Activated CD8-positive, alpha-beta T cell treated with anti-CD3 and anti-CD28 coated beads, Interleukin-2, amount 10 ng/mL, durations not matched to agents 7 days and 5 days (primary cell): ENCODE measurements at places on chromosomes 5 and 9.

- no peak overlapping the region for H3K4me3 ChIP-seq
- no peak overlapping the region for H3K27ac ChIP-seq
- no peaks in the 10 kb centered on the region for H3K4me1 ChIP-seq
- no peaks in the 10 kb centered on the region for H3K27me3 ChIP-seq
- H3K36me3 ChIP-seq, result no peaks in the 10 kb centered on the region
- no peak for DNase-seq
Observed at GRCh38 chr5:174972291-174972690, 247.9 kb downstream of the MSX2 start.

DNA sequence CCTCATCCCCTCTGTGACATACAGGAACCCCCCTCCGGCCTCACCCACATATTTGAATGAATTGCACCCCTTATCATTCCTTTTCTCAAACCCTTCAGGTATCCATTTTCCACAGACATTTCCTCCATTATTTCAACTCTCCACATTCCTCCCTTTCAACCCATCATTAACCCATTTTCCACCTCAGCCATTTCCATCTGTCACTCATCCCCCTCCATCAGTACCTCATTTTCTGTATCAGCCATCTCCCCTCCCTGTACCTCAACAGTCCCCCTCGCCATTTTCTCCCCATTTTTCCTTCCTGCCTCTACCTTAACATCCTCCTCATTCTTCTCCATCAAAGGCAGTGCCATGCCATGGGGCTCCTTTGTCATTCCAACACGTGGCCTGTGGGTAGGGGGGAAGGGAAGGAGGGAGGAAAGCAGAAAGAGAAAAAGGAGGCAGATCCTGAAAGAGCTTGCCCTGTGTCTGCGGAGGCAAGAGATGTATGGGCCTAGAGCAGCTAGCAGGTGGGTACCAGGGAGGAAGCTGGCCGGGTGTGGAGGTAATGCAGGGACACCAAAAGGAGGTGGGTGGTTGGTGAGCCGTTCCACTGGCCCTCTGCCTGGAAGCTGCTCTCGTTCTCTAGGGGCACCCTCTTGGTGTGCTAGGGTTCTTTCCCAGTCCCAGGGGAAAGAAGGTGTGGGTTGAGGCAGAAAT lies 1.5 kb downstream of the DNAJB5 start:
- peak overlapping the region; percentile 92 for H3K4me3 ChIP-seq
- no peaks in the 10 kb centered on the region for H3K36me3 ChIP-seq
- peak overlapping the region; percentile 31 for H3K27ac ChIP-seq
- H3K4me1 ChIP-seq, result peaks cover 48% of the 10 kb centered on the region

DNA sequence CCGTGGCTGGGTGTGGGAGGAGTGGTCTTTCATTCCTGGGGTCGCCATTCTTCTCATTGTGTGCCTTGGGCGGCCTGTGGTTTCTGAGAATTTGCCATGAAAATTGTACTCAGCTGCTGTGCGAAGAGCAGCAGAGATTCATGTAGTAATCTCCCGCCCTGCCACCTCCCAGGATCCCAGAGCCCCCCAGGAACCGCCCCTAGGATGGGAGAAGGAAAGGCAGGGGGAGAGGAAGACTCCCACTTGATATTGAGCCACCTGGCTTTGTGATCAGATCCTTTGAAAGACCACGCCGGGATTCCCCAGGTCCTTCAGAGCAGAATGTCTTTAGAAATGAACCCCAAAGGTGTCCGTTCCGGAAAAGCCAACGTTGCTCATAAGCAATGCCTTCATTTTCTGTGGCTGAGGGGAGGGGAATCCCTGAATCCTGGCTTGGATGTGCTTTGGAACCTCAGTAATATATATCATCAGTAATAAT lies 27.6 kb downstream of the NEURL1B start:
- H3K27ac ChIP-seq, result no peak overlapping the region
- no peak for DNase-seq
- H3K4me3 ChIP-seq, result no peak overlapping the region
- H3K27me3 ChIP-seq, result peaks cover 5% of the 10 kb centered on the region
- no peaks in the 10 kb centered on the region for H3K36me3 ChIP-seq

- H3K36me3 ChIP-seq, result no peaks in the 10 kb centered on the region
- H3K4me1 ChIP-seq, result no peaks in the 10 kb centered on the region
- H3K27me3 ChIP-seq, result no peaks in the 10 kb centered on the region
- H3K4me3 ChIP-seq, result no peak overlapping the region
- no peak overlapping the region for H3K27ac ChIP-seq
- DNase-seq, result no peak
Observed at GRCh38 chr5:156208271-156208670, 118.7 kb upstream of the SGCD start.

- no peak overlapping the region for H3K4me3 ChIP-seq
- peaks cover 9% of the 10 kb centered on the region for H3K27me3 ChIP-seq
- H3K27ac ChIP-seq, result no peak overlapping the region
- no peaks in the 10 kb centered on the region for H3K36me3 ChIP-seq
- no peak for DNase-seq
- no peaks in the 10 kb centered on the region for H3K4me1 ChIP-seq
Observed at GRCh38 chr5:168537176-168537575, 8.1 kb downstream of the FBLL1 start.

DNA sequence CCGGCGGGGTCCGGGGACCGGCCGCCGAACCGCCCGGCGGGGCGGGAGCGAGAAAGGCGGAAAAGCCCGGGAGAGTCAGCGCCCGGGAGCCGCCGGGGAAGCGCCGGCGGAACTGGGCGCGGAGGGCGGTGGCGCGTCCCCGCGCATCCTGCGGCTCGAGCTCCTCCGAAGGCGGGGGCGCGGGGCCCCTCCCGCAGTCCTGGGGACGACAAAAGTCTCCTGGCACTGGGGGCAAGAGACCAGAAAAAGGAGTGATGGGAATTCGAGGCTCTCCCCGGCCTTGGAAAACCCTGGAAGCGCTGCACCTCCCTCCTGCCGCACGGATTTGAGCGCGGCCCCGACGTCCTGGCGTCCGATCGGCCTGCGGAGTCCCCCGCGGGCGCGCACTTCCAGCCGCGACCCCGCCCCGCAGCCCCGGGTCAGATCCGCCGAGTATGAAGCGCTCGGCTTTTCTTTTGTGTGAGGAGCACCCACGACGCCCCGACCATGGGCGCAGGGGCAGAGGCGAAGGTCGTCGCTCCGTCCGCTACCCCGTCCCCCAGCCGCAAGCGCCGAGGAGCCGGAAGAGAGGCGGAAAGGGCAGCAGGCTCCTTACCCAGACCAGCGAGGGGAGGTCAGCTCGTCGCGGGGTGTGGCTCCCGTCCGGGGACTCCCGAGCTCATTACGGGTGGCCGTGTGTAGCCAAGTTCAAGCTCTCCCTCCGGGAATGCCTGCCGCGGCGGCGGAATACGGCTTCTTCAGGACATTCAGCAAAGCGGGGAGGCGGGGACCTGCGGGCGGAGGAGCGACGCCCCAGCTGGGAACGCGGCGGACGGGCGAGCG lies at the start of gene EPB41L4A:
Gene EPB41L4A, minus strand, starts transcription at position 114 of the 822 bp plus-strand sequence. CDS start 238 bp downstream, outside the sequence.
- no peak for DNase-seq
- peak within 1 kb of the TSS; percentile 68 for H3K4me3 ChIP-seq
- peak within 1 kb of the TSS; percentile 3 for H3K27ac ChIP-seq
- H3K27me3 ChIP-seq, result peaks cover 48% of the 10 kb centered on the region
- H3K4me1 ChIP-seq, result peaks cover 19% of the 10 kb centered on the region

DNA sequence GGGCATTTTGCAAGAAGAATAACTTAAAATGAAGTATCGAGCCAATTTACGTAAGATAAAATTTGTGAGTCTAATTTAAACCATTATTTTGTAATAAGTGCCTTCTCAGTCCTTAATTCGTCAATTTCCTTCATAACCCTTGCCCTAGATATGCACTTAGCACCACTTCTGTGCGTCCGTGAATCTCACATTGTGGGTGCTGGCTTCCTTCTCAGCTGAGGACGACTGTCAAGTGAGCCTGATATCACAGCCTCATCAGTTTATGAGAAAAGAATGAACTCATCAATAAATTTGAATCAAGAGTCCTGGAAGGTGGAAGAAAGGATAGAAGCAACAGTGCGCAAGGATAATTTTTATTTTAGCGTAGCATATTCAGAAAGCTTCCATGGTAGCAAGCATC lies 64.5 kb downstream of the MARCHF11 start:
- H3K4me1 ChIP-seq, result no peaks in the 10 kb centered on the region
- no peaks in the 10 kb centered on the region for H3K36me3 ChIP-seq
- no peak overlapping the region for H3K27ac ChIP-seq

DNA sequence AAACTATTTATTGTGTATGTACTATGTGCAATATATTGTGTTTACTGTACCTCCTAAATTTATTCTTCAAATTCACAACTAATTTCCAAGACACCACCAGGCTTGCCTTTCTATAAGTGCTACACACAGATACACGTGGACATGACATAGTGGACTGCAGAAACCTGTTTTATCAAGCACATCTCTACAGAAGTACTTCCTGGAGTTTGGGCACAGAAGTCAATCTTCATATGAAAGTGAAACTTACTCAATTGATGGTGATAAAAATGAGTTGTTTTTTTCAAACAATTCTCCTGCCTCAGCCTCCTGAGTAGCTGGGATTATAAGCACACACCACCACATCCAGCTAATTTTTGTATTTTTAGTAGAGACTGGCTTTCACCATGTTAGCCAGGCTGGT lies 57.6 kb downstream of the NLN start:
- H3K27me3 ChIP-seq, result no peaks in the 10 kb centered on the region
- H3K27ac ChIP-seq, result peak overlapping the region; percentile 86
- H3K4me1 ChIP-seq, result peaks cover 21% of the 10 kb centered on the region
- peak overlapping the region; percentile 42 for H3K4me3 ChIP-seq

GRCh38 chr5:174177531-174177930 lies 132.0 kb downstream of the NSG2 start:
- H3K36me3 ChIP-seq, result no peaks in the 10 kb centered on the region
- H3K4me1 ChIP-seq, result peaks cover 3% of the 10 kb centered on the region
- no peak overlapping the region for H3K27ac ChIP-seq
- H3K27me3 ChIP-seq, result no peaks in the 10 kb centered on the region
- no peak overlapping the region for H3K4me3 ChIP-seq

GRCh38 chr9:15278091-15278687 lies 28.8 kb downstream of the TTC39B start:
- DNase-seq, result no peak
- H3K36me3 ChIP-seq, result no peaks in the 10 kb centered on the region
- peaks cover 2% of the 10 kb centered on the region for H3K4me1 ChIP-seq
- H3K27me3 ChIP-seq, result no peaks in the 10 kb centered on the region
